ENCODE measurements at places on chromosomes 2 and 18.

GRCh38 chr2:162233197-162233596, 10.0 kb downstream of the FAP start:
- DNase-seq, result no peak

DNA sequence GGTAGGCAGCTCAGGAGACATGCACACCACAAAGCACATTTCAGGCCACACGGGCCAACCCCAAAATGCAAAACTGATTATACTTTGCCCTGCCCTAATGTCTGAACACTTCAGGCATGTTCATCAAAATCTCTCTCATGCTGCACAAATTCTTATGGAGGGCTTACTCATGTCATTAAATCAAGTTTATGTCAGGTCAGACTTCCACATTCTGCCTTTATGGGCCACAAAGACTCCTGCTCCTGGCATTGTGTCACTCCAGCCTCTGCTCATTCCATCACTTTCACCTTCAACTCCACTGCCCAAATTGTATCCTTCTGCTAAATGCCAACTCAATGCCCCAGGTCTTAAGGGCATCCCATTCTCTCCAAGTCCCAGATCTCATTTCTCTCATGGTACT, 9.2 kb downstream of the UXS1 start:
- no peak for DNase-seq

DNA sequence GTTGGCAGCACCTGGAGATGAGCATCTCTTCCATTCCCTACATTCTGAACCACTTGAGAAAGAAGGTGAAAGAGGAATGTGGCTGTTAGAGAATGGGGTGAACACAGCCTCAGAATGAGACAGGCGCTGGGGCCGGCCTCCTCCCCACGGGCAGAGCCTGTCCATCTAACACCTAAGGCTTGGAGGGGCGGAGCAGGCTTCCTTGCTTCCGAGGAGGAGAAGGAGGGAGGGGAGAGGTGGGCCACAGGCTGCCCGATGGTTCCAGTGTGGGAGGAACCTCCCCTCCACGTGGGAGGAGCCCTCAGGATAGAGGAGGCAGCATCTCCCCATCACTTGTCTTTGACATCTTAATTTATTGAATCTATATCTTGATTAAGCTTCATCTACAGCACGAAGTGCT, 68.6 kb downstream of the CIB4 start:
- DNase-seq, result no peak

- no peak for DNase-seq
Measured at GRCh38 chr2:11612553-11613215, 57.3 kb downstream of the NTSR2 start.

DNA sequence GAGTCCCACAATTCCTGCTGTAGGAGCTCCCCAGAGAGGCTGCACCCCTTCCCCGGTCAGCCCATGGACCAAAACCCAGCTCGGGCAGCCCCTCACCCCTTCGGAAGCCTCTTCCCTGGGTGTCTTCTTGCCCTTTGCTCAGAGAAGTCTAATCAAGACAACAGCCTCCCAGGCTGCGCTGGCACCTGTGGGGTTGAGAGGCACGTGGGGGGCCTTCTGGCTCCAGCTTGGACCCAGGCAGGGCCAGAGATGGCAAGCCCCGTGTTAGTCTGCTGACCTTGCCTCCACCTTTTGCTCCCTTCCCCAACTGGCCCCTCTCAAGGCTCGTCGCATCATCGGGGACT, 10.4 kb downstream of the SLC4A3 start:
- DNase-seq, result no peak

DNA sequence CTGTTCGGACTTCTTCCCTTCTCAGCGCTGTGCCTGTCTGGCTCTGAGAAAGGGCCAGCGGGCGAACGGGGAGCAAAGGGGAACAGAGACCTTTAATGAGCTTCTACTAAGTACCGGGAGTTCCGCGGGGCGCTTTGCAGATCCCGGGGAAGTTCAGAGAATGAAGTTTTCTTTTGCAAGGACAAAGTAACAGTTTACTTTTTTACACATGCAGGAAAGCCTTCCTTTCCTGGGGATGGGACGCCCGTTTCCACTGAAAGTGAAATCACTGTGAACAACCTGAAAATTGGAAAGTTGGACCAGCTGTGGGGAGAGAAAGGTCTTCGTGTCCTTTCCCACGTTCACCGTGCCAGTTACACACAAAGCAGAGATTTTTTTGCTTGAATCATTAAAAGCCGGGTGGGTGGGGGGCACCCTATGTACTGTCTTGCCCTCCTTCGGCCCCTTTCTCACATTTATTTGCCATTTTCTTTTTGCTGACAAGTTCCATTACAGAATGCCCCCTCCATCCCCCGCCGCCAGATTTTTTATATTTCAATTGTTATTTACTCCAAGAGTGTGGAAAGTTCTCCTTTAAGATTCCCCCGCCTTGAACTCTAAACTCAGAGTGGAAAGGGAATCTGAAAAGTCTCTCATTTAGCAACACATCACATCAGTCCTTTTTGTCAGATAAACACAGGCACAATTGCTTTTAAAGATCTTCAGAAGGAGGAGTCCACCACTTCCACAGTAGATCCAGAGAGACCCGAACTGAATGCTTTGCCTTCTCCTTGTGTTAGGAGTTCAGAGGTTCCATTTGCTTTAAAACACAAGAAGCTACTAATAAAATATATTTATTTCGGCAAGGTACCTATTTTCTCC, 1.1 kb upstream of the FN1 start:
- no peak for DNase-seq

DNA sequence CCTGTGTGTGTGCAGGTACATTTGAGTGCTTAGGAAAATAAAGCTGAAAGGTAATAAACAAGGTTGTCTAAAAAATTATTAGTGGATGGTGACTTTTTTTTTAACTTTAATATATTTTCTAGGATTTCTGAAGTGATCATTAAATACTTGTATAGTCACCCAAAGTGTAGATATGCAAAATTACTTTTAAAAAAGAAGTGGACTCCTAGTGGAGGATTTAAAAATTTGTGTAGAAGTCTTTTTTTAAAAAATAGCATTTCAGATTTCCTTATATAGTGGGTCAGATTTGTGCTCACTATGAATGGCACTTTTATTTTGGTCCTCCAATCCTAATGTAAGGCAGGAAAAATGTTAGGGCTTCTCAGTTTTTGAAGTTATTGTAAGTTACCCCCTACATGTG, 3.9 kb downstream of the GORASP2 start:
- no peak for DNase-seq

DNA sequence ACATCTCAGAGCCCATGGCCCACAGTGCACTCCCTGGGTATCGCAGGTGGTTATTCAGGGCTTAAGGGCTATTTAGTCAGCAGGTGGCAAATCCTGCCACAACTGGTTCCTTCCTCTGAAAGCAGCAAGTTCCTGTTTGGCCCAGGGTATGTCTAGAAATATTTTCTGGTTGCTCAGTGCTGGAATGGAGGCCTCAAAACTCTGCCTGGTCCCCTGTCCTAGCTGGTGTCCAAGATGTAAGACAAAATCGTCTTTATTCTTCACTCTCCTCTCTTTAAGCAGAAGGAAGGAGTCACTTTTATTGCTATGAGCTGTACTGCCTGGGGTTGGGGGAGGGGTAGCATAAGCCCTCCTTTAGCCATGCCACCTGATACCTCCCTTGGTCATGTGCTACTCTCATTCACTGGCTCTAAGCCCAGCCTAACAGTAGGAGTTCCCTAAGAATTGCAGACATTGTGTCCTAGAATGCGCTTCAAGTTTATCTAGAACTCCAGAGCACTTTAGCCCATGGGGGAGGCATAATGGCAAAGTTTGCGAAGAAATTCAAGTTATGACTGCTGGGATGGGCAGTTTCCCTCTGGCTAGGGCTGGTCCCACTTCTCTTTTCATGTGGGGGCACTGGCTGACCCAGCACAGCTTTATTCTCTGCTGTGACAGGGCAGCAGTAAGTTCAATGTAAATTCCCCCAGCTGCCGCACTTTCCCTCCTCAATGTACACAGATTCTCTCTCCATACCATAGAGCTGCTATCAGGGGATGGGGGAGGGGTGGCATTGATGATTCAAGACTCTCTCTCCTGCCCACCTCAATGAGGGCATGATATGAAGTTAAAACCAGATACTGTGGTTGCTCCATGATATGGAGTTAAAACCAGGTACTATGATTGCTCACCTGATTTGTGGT, 27.1 kb upstream of the CWC22 start:
- no peak for DNase-seq

DNA sequence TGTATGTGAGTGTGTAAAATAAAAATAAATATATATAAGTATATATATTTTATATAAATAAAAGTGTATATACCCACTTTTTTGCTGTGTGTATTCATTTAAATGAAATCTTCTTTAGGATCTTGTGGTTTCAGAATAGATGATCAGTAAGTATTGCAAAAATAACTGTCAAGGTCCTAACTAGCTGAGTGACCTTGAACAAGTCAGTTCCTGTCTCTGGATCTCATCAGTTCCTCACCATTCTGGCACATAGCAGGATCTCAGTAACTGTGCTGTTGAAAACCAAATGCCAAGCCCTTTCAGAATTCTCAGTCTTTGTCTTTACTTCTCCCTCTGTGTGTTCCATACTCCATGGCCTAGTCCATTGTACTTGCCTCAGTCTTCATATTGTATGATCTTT, 115.3 kb upstream of the CXCR4 start:
- no peak for DNase-seq

DNA sequence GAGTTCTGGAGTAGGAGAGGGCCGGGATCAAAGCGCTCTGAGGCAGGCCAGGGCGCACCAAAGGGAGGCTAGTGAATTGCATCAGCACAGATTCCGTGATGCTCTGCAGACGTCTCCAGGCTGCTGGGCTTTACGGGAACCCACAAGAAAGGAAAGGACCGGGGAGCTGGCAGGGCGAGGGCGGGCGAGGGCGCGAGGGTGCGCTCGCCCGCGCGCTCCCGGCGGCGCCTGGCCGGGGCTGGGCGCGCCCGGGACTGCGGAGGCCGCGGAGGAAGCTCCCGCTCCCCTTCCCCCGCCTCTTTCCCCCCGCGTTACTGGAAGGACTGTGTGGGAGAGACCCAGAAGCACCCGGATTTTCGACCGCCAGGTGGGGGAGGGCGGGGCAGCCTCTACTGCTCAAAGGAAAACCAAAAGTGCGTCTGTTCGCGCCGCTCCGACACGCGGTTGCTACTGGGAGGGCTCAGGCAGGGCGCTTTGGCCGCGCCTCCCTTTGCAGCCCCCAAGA, 2.4 kb upstream of the FOSL2 start:
- peak; percentile 96 for DNase-seq

DNA sequence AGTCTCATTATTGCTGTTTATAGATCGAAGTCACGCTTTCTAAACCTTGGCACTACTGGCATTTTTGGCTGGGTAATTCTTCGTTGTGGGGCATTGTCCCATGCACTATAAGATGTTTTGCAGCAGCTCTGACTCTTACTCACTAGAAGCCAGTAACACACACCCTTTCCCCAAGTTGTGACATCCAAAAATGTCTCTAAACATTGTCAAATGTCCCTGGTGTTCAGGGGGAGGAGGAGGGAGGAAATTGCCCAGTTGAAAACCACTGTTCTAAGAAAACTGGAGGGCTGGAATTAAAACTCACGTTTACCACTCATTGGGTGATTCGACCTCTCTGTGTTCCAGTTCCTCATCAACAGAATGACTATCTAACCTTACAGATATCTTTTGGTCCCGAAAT, 115.7 kb upstream of the KLF7 start:
- DNase-seq, result no peak

DNA sequence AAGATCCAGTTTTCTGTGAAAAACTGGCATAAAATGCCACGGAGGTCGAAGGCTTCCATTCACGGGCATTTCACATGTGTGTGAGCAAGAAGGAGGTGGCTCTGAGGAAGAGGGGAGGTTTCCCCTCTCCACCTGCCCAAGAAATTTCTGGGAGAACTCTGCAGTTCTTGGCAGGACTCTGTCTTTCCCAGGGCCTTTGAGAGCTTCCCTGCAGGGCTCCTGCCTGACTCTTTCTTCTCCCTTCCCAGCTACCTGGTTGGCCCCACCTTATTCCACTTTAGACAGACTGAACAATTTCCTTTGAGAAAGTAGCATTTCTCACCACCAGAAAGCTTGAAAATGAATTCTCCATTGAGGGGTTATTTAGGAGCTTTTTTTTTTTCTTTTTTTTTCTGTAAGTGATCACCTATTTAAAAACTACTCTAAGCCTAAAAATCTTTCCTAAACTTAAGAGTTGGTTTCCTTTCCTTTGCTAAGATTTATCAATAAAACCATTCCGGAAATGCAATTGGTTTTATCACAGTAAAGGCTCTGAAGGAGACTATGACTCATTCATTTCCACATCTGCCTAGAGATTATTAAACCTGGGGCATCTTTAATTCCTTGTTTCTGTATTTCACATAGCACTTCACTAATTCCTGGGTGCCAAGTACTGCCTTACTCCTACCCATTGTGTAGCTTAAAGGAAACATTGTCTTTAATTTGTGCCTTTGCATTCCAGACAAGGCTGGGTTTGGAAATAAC, 59.3 kb downstream of the UNC80 start:
- DNase-seq, result no peak

DNA sequence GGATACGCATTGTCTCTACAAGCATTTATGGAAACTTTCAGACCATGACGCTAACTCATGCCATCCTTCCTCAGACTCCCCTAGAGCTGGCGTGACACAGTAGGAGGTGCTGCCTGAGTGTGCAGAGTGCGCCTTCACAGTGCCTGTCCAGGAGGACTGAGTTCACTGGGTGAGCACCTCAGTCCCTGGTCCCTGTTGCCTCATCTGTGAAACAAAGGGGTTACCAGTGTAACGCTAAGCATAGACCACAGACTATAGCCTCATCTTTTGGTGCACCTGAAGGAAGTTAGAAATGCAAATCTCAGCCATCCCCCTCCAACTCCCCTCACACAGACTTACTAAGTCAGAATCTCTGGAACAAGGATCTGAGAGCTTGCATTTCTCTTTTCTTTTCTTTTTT, 142.8 kb downstream of the TMEM17 start:
- no peak for DNase-seq

GRCh38 chr2:220147161-220148038, 520.0 kb downstream of the SLC4A3 start:
- no peak for DNase-seq

- no peak for DNase-seq
Measured at GRCh38 chr2:229141424-229142025, 129.6 kb downstream of the PID1 start.

- DNase-seq, result no peak
Measured at GRCh38 chr2:174846941-174847938, 83.0 kb upstream of the CHRNA1 start.

DNA sequence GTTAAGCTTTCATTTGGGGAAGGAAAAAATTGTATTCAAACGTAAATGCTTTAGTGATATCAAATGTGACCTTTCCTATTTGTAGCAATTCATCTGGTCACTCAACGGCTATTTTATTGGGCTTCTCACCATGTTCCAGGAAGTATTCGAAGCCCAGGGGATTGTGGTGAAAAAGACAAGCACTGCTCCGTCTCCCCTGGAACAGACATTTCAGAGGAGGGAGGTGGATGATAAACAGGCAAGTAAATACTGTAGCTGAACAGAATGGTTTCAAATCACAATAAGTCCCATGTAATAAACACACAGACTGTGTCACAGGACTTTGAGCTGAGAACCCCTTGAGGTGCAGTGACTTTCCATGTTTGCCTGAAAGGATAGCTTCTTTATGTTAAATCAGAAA, 464.7 kb upstream of the HNRNPA3 start:
- DNase-seq, result no peak

GRCh38 chr18:457521-458412, 42.7 kb downstream of the COLEC12 start:
- DNase-seq, result no peak

GRCh38 chr18:49645841-49646351, 84.0 kb downstream of the LIPG start:
- no peak for DNase-seq

GRCh38 chr18:43129946-43130524, 14.6 kb upstream of the RIT2 start:
- no peak for DNase-seq

GRCh38 chr2:27322301-27322765, 564 bp downstream of the MPV17 start:
- peak; percentile 66 for DNase-seq

GRCh38 chr2:179861416-179862067, at the start of gene ZNF385B:
Gene ZNF385B (minus strand): TSS chr2:179861612.
- no peak for DNase-seq
